CD4-positive, alpha-beta T cell (primary cell): ENCODE measurements at places on chromosomes 12 and 14.

DNA sequence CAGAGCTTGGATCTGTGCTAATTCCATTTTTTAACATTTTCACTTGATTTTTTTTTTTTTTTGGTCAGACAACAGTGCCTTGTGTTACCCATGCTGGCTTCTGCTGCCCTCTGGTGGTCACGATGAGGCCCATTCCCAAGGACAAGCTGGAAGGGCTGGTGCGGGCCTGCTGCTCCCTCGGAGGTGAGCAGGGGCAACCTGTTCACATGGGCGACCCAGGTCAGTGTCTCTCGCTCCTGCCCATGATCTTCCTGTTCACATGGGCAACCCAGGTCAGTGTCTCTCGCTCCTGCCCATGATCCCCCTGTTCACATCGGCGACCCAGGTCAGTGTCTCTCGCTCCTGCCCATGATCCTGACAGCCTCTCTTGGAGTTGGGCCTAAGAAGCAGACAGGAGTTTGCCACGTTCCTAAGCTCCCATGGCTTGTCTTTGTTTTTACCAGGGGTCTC is 59.4 kb downstream of the DGLUCY start:
- DNase-seq, result peak; percentile 71

DNA sequence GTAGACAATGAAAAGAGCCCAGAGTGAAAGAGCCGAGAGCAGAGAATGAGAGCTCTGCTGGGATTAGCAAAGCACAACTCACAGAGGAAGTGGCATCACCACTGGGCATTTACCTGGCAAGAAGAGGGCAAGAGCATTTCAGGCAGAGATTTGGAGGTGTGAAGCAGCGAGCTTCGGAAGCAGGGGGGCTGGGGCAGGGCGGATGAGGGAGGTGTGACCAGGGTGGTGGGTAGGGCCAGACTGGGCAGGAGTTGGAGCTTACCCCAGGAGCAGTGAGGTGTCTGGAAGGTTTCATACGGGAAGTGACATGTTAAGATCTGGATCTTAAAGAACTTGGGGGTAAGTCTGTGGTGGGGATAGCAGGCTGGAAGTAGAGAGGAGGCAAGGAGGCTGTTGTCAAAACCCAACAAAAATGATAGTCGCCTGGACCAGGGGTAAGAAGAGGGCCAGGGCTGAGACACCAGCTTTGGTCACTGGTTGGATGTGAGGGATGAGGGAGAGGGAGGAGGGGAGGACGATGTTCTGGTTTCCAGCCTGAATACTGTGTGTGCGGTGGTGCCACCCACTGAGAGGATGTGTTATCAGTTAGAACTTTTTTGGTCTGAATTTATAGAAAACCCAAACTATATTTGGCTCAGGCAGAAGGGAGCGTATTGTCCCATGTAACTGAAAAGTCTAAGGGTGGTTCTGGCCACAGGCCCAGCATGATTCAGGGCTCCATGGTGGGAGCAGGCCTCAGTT is 5.2 kb downstream of the SMIM41 start:
- DNase-seq, result no peak

DNA sequence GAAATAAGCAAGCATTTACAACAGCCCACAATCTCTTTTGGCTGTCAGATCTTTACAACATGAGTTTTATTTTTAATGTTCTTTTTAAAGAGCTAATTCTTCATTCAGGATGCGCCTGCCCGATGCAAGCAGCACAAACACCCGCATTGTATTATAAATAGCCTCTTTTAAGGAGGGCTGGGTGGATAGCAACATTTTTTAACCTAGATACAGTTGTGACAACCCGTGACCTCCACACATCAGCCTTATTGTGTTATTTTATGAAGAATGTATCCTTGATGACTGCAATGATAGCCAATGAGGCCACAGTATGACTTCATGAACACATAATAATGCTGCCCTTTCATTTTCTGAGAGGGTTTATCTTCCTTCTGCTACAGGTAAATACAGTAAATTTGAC is 173.7 kb downstream of the FOXN3 start:
- no peak for DNase-seq

DNA sequence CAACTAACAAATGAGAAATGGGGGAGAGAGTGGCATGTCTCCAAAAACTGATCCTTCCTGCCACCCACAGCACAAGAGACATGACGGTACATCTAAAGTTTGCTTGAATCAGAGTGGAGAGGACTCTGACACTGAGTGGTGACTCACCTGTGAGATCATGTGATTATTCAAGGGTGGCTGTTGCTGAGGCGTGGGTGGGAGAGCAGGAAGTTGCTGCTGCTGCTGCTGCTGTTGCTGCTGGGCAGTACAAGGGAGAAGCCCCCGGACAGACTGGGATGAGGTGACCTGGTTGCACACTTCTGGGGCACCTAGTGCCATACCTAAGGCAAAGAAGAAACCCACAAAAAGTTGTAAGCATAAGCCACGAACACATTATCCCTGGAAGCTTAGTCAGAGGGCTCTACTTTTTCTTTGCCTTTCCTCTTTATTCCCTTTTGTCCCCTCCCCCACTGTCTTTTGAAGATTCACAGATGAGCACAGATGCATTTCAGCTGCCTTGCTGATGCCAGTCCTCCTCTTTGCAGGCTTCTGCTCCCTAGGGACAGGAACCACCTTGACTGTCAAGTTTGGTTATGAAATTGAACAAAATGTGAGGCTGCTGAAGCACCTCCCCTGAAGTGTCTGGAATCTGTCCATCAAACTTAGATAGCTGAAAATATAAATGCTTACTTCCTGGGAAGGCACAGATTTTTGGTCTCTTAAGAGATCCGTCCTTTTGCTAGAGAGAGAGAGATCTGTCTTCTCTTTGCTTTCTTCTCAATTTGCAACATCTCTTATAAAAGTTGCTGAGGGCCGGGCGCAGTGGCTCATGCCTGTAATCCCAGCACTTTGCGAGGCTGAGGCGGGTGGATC is 29.4 kb upstream of the STAC3 start:
- DNase-seq, result peak; percentile 32

DNA sequence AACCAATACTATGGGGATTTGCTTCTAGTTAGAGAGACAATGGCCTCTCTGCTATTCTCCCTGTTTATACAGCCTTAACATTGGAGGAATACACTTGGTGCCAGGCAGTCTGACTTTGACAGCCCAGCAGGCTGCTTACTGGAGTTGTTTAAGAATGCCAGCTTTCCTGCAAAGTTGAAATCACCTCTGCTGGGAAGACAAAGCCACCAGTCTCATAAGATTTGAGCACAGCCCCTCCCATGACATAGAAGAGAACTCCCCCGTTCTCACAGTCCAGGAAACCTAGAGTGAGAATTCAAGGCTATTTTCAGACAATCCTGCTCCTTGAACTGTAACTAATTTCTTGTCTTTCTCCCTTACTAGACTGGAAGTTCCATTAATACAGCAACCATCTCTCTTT is 21.1 kb upstream of the CATSPERB start:
- no peak for DNase-seq

GRCh38 chr14:104253901-104254353 is 115.5 kb downstream of the KIF26A start:
- DNase-seq, result no peak

- DNase-seq, result no peak
Measured at GRCh38 chr12:29547864-29548263, 50.4 kb upstream of the OVCH1 start.

DNA sequence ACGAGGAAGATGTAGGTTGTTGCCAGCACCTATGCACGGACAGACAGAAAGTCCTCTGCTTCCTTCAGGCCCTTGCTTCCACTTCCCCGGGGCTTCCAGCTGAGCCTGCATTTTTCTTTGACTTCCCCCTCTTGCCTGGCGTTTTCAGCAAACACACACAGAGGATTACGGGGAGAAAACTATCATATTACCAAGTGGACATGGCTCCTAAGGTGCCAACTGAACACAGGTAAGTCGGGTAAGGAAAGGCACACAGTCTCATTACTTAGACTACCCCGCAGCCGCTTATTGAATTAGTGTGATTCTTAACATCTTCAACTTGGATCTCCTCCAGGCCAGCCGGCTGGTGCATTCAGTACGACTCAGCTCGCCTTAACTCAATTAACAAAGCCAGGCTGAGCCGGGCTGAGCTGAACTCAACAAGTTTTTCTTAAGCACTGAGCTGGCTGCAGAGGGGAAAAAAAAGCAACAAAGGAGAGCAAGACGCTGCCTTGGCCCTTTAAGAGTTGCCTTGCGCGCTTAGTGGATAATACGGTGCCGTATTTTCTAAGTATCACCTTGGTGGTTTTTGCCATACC is 19.2 kb upstream of the MAP1LC3B2 start:
- DNase-seq, result no peak

- DNase-seq, result no peak
Measured at GRCh38 chr14:54177019-54177418, 219.8 kb upstream of the CDKN3 start.

- no peak for DNase-seq
Measured at GRCh38 chr12:19220205-19220604, 90.7 kb downstream of the PLEKHA5 start.

- peak; percentile 36 for DNase-seq
Measured at GRCh38 chr12:57549909-57550640, at the start of gene KIF5A. Gene KIF5A, plus strand, starts transcription at chr12:57550044. Its CDS starts 228 bp downstream, at chr12:57550272.

GRCh38 chr12:19530637-19531023 is 91.3 kb downstream of the AEBP2 start:
- DNase-seq, result no peak

GRCh38 chr12:47649381-47649780 is 56.4 kb downstream of the RPAP3 start:
- no peak for DNase-seq

DNA sequence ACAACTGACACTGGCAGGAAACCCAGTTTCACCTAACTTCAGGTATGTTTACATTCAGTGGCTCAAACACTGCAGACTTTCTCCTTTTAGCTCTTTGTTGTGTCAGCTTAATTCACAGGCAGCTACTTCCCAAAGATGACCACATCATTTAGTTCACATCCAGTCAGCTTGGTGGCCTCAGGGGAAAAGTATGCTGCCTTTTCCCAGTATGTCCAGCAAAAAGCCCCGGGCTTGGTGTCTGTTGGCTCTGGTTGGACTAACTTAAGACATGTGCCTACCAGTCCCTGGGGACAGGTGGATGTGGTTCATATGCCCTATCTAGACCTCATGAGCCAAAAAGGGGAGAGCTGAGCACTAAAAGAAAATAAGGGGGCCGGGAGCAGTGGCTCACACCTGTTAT is 56.4 kb downstream of the GOLGA5 start:
- no peak for DNase-seq

- no peak for DNase-seq
Measured at GRCh38 chr12:119179335-119180021, 747 bp downstream of the HSPB8 start.

DNA sequence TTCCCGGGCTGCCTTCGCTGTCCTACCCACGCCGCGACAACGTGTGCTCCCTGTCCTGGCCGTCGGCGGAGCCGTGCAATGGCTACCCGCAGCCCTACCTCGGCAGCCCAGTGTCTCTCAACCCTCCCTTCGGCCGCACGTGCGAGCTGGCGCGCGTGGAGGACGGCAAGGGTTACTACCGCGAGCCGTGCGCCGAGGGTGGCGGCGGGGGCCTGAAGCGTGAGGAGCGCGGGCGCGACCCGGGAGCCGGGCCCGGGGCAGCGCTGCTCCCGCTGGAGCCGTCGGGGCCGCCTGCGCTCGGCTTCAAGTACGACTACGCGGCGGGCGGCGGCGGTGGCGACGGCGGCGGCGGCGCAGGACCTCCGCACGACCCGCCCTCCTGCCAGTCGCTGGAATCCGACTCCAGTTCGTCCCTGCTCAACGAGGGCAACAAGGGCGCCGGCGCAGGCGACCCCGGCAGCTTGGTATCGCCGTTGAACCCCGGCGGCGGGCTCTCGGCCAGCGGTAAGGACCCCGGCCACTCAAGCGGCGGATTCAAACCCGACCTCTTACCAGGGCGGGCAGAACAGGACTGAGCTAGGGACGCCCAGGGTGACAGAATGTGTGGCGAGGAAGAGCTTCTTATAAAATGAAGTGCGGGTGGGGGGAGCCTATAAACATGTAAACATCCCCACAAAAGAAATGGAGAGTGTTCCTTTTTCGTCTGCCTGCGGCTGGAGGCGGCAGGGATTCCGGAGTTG is 503 bp downstream of the HOXC12 start:
- DNase-seq, result no peak

DNA sequence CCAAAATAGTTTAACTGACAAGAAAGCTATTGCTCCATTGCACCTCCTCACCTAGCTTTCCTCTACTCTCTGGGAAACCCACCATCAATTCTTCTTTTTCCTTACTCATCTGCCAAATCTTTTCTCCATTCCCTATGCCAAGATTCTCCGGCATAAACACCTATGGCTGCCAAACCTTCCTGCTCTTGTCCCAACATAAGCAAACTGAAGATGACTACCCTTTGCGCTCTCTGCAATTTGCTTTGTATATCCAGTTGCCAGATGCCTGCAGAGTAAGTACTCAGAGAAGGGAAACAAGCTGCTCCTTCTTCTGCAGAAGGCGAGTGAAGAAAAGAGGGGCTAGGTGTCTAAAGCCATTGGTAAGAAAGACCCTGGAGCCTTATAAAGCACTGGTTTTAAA is 11.5 kb downstream of the PTGER2 start:
- no peak for DNase-seq

GRCh38 chr12:541676-542324 is 82.1 kb downstream of the B4GALNT3 start:
- no peak for DNase-seq

- DNase-seq, result no peak
Measured at GRCh38 chr12:93339695-93340094, 38.0 kb upstream of the NUDT4 start.

GRCh38 chr12:124684496-124684895 is 117.1 kb upstream of the NCOR2 start:
- DNase-seq, result peak; percentile 28

- DNase-seq, result no peak
Measured at GRCh38 chr14:103304706-103305105, 29.3 kb upstream of the EIF5 start.

- no peak for DNase-seq
Measured at GRCh38 chr12:57146961-57147944, at the start of gene LRP1-AS. Gene LRP1-AS, minus strand, starts transcription at chr12:57147619.

DNA sequence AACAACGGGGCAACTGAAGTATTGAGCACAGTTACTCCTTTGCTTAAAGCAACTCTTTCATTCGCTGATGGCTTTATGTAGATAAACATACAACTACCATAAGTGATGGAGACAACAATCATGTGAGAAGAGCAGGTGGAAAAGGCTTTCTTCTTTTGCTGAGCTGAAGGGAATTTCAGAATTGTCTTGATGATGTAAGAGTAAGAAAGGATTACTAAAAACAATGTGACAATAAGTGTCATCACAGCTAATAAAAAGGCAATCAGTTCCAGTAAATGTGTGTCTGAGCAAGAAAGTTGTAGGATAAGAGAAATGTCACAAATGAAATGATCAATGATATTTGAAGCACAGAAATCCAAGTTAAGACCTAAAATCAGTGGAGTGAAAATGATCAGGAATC is 647 bp downstream of the OR6C70 start:
- no peak for DNase-seq

GRCh38 chr12:53956251-53956887 is 1.7 kb downstream of the HOXC12 start:
- DNase-seq, result no peak
